Omental fat pad (tissue), 4 donors: ENCODE measurements at places on chromosomes 6 and 20.
A peak's percentile ranks its signal among the peaks of the same experiment; 100 is the strongest.

GRCh38 chr6:13071550-13072345 is 256.6 kb downstream of the TBC1D7 start:
- DNase-seq: no peak

- DNase-seq: peak; percentile 73
Measured at GRCh38 chr6:169725125-169726048, 1.1 kb upstream of the PHF10 start.

GRCh38 chr6:2626401-2626800 is 124.3 kb downstream of the MYLK4 start:
- DNase-seq: no peak

DNA sequence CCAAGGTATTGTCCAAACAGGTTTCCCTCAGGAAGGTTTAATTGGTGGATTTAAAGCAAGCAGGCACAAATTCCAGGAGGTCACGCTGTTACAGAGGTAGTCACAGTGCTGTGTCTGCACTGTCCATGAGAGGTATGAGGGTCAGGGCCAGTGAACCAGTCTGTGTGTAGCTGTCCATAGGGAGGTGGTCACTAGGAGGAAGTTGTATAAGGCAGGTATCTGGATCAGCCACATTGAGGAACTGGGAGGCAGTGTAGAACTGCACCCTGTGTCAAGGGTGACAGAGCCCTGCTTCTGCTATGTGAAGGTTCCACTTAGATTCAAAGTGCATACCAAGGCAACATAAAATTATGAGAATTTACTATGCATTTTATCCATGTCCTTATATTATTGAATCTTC is 73.3 kb downstream of the MAP3K4 start:
- no peak for DNase-seq

DNA sequence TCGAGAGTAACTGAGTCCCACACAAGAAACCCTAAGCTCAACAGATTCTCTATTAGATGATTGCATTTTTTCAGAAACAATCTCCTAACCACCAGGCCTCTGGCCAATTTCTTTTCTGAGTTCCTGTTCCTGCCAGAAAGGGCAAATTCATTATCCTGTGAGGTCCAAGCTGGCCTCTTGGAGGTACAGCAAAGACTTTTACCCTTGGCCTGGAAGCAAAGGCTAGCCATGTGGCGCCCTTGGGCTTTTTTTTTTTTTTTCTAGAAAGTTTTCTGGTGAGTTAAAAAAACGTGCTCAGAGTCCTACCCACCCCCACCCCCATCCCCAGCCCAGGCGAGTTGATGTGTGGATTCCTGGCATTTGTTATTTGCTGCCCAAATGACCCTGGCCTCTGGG is 59.0 kb upstream of the EEF1A1 start:
- DNase-seq: no peak

DNA sequence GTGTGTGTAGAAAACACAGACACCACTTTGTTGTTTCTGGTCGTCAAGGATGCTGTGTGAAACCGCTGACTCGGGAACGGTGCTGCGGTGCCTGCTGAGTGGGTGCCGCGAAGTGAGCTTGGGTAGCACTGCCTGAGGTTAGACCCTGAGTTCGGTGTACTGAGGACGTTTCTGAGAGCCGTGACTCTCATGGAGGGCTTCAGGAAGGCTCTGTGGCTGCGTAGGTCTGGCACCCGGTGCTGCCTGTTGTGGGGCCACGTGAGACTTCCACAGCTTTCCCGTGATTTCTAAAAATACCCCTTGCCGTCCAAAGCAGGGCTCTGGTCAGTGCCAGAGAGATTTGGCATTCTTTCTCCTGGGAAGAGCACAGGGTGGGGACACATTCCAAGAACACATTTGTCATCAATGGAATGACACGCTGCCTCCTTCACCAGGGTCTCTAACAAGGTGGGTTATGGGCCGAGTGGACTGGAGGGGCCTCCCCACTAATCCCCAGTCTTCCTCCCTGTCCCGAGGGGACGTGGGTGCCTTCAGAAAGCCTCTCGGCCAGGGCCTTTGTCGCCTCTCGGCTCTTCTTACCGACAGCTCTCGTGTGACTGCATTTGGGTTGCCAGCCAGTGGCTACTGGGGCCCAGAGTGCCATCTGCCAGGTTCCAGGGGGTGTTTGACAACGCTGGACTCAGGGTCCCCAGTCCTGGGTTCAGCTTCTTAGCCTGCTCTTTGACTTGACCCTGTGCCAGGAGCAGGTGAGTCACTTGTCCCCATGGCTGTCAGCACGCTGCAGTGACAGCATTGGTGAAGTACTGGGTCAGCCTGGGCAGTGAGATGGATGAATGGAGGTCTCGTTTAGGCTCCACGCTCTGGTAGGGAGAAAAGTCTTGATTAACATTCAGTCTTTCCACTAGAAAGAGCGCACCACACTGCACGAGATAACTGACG is 62.2 kb downstream of the SYNJ2 start:
- DNase-seq: no peak

- no peak for DNase-seq
Measured at GRCh38 chr6:7143476-7143974, 35.8 kb downstream of the RREB1 start.

DNA sequence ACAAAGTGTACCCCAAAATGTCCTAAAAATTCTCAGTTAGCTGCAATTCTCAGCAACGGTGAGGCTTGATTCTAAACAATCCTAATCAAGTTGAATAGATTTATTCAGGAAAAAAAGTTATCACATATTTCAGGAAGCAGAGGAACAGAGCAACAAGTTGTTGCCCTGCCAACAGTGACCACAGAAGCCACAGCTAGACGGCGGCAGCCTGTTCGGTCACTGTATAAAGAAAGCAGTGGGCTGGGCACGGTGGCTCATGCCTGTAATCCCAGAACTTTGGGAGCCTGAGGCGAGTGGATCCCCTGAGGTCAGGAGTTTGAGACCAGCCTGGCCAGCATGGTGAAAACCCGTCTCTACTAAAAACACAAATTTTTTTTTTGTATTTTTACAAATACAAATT is 171.2 kb upstream of the BMP5 start:
- DNase-seq: no peak

DNA sequence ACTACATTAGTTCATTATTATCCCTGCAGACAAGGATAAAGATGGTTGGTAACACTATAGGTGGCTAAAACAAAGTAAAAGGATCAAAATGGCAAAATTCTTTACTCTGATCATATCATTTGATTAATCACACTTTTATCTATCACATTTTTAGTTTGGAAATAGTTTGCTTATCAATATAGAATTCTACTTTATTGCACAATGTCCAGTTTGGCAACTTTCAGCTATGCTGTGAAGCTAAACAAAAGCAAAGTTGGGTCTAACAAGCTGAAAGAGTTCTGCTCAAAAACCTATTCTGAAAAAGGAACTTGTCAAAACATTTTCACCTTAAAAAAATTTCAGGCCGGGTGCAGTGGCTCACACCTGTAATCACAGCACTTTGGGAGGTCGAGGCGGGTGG is 7.9 kb upstream of the LATS1 start:
- DNase-seq: no peak

- no peak for DNase-seq
Measured at GRCh38 chr6:166608774-166609173, 18.3 kb downstream of the RPS6KA2 start.

GRCh38 chr6:128492386-128492785 is 28.0 kb downstream of the PTPRK start:
- DNase-seq: no peak

DNA sequence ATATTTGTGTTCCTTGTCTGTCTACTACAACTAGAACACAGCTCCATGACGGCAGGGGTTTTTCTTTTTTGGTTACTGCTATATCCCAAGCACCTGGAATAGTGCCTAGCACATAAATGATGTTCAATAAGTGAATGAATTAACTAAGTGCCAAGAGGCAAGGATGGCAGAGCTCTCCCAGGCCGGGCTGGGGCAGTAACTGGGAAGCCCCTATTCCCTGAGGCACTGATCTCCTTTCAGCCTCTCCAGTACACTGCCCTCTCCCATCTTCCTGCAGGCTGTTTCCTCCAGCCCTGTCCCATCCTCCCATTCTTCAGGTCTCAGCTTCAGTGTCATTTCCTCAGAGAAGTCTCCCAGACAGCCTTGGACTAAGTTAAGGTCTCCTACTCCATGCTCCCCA is 29.0 kb upstream of the SPDEF start:
- no peak for DNase-seq

DNA sequence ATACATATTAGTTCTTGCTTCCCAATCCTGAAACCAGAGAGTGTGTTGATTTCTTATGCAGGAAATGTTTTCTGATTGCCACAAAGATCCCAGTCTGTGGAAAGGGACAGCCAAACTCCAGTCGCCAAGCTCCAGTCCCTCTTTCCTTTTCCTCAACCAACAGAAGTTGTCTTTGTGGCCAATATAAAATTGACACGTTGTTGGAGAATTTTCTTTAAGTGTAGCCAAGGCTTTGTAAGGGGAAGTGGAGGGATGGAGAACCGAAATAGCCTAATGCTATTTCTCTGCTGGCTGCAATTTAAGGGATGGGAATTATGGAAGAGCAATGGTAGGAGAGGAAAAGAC is 5.4 kb downstream of the ADGRB3 start:
- DNase-seq: no peak

GRCh38 chr6:24228681-24229255 is 102.8 kb downstream of the NRSN1 start:
- DNase-seq: no peak

DNA sequence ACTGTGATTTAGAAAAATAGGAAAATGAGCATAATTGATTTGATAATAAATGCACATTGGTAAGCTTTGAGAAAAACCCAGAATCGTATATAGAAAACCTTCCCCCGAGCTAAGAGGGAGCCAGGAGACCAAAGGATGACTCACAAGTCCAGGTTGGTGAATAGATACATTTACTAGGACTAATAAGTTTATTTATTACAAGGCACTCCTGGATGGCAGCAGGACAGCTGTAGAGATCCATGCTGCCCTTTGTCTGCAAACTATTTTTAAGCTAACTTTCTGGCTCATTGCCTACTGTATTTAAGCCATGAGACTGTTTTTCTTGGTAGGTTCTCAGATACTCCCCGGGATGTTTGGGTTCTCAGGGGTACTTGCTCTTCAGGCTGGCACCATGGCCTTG is 13.4 kb downstream of the CASP8AP2 start:
- DNase-seq: no peak

- DNase-seq: no peak
Measured at GRCh38 chr6:127845242-127845641, 55.6 kb downstream of the THEMIS start.

DNA sequence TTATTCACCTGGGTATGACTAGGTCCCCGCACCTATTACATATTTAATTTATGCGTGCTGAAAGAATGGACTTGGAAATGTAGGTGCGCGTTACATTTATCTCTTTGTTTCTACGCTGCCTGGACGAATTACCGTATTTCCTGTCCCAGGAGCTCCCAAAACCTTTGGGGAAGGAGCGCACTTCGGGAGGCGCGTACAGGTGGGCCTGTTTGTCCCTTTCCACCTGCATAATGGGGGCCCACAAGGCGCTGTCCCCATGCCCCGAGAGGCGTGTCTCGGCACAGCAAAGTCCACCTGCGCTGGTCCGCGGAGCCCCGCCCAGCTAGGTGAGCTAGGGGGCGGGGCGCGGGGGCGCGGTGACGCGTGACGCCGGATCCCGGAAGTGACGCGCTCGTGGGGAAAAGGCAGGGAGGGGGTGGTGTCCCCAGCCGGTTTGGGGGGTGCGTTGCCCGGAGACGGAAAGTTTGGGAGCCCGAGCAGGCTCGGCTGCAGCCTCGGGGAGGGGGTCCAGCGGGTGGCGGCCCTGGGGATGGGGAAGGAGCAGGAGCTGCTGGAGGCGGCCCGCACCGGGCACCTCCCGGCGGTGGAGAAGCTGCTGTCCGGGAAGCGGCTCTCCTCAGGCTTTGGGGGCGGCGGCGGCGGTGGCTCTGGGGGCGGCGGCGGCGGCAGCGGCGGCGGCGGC is at the start of gene ANKS1A:
ANKS1A (plus strand) TSS at position 382 of the 682 bp plus-strand sequence; CDS start at position 530, 148 bp downstream.
- peak; percentile 65 for DNase-seq

DNA sequence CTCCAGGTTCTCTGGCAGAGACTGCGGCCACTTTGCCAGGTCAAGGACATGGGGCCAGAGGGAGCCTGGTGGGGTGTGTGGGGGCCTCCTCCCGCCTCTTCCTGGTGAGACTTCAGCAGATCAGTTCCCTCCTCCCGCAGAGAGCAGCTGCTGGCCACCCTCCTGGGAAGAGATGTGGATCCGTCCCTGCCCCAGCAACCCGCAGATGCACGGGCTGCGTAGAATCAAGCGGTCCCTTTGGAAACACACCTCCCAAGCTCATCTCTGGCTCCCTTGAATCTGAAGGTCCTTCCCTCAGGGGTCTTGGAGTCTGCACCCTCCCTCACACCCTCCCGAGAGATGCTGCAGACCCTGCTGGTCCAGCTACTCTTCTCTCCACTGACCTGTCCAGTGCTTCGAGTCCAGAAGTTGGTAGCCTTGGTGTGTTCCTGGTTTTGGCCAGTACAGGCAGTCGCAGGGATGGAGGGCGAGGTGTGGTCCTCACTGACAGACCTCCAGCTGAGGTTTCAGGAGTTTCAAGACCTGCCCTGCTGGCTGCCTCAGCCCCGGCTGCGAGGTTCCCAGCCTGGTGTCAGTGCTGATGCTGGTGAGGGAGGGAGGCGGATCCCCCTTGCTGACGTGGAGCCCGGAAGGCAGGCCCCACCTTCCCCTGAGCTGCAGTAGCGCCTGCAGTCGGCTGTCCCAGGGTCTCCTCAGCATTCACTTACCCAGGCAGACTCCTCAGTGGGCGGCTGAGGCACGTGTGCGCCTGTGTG is at the start of gene NPBWR2:
NPBWR2 (minus strand) TSS at position 585 of the 755 bp plus-strand sequence. CDS start 734 bp downstream, outside the sequence.
- peak; percentile 16 for DNase-seq

GRCh38 chr6:42236682-42237473 is 19.2 kb upstream of the MRPS10 start:
- DNase-seq: no peak

DNA sequence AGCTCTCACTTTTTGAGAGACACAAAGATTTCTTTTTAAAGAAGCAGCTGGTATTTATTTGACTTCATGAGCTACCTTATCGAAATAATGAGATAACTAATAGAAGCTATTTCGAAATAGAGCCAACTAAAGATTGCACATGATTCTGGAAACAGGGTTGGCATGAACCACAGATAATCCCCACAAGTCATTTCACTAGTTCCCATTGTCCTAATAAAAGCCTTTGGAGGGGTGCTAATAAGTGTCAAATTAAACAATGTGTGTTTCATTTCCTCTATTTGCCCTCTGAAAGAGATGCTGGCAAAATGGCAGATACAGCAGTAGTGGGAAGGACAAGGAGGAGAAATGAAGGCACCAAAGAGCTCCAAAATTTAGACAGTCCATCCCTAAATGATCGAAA is 78.6 kb upstream of the RIPOR2 start:
- DNase-seq: no peak

- no peak for DNase-seq
Measured at GRCh38 chr20:16942756-16943155, 194.6 kb downstream of the OTOR start.

GRCh38 chr6:17226786-17227233 is 54.4 kb upstream of the RBM24 start:
- DNase-seq: no peak
